ENCODE measurements at places on chromosomes 7 and 10.

DNA sequence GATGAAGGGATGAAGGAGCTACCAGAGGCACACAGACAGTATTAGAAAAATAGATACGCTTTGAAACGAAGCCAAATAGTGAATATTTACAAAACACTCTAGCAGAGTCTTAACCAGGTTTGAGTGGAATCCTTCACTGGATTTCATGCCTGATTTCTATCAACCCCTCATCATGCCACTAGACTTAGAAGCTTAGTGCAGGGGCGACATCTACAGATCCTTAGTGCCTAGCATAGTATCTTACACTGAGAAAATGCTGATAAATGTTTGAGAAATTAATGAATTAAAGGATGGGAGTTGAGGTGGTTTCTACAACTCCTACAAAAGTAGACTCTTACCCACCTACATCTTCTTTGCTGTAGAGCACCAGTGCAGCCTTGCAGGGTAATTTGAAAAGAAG lies 54.7 kb upstream of the CCNJ start:
- DNase-seq, result no peak

- no peak for DNase-seq
Measured at GRCh38 chr7:22001345-22002004, 55.8 kb upstream of the CDCA7L start.

DNA sequence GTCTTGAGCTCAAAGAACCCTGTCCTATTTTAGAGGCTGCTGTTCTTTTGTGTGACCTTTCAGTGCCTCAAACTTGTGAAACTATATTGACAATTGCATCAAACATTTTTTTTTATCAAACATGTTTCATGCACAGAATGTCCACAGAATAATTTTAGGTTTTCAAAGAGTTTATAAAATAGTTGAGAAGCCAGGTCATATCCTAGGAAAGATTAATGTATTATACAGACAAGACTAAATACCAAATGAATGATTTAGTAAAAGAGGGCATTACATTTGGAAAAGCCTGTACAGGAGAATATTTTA lies 67.0 kb downstream of the CDK6 start:
- no peak for DNase-seq

- no peak for DNase-seq
Measured at GRCh38 chr10:97399843-97400545, 1.1 kb downstream of the RRP12 start.

DNA sequence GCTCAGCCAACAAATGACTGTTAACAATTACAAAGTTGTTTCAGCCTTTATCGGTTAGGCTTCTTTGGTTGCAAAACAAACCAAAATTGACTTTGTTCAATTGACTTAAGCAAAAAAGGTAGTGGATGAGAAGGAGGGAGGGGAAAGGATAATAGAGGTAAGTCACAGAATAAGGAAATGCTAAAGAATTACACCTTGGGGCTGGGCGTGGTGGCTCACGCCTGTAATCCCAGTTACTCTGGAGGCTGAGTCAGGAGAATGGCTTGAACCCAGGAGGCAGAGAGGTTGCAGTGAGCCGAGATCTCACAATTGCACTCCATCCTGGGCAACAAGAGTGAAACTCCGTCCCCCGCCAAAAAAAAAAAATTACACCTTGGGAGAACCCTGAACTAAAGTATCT lies 41.4 kb downstream of the AHCYL2 start:
- no peak for DNase-seq

DNA sequence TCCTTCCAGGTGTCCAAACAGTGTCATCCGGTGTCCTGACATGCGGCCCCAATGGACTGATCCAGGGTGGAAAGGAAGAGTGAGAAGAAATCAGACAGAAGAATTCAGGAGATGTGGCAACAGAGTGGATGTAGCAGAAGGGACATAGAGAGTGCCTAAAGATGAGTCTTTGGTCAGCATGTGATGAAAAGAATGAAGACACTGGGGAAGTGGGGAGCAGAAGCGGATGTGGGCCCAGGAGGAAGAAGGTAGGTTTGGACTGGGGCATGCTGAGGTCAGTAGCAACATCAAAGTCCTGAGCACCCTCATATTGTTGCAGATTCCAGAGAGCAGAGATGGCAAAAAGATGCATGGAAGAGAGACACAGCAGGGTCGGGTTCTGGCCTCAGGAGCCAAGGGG lies 71.8 kb upstream of the STEAP1B start:
- DNase-seq, result no peak

- no peak for DNase-seq
Measured at GRCh38 chr7:14691034-14691433, 211.5 kb downstream of the DGKB start.

DNA sequence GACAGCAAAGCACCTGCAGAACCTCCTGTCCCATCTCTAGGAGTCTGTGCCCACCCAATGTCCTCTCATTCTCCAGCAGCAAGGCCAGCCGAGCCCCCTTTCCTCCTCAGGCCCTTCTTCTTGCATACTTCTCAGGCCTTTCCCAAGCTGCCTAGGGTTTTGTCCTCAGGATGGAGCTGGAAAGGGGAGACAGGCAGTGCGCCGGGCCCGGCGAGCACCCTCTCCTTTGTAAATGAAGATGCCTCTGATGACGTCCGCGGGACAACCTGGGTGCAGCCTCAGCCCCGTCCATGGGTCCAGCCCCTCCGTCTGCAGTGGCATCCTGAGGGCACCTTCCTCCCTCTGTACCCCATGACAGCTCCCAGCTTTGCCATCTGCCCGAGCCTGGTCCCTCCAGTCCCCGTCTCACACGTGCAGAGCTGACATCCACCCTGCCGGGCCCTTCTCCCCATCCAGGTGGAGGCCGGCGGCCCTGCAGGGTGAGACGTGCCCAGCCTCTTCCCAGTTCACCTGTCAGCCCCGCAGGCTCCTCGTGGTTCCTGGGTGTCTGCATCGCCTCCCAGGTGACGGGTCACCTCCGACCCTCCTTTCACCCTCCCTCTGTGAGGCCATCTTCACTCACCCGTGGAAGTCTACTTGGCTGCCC lies 36.4 kb downstream of the JAKMIP3 start:
- DNase-seq, result no peak

DNA sequence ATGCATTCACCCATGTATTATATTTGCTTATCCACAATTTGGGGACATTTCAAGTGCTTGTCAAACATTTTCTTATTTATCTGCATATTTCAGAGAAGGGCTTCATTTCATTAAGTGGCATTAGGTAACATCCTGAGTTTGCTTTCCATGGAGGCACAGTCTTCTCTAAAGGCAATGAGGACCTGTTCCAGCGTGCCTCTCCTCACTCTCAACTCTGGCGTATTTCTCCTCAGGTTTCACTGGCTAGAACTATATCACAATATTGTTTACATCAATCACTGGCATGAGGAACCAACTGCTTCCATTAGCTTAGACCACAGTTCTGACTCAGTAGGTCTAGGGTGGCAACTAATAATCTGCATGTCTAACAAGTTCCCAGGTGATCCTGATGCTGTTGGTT lies 177.2 kb downstream of the TAX1BP1 start:
- DNase-seq, result no peak

- no peak for DNase-seq
Measured at GRCh38 chr10:17910125-17910789, 41.5 kb upstream of the SLC39A12 start.

GRCh38 chr10:86188796-86189558 lies 177.6 kb downstream of the GRID1 start:
- DNase-seq, result no peak

GRCh38 chr7:69335331-69335730 lies 262.9 kb upstream of the AUTS2 start:
- DNase-seq, result no peak

GRCh38 chr7:139972029-139972428 lies 90.7 kb downstream of the PARP12 start:
- no peak for DNase-seq
